ENCODE measurements at places on chromosomes 2 and 18.

- DNase-seq: no peak
Measured at GRCh38 chr2:190311893-190312634, 7.6 kb downstream of the HIBCH start.

- no peak for DNase-seq
Measured at GRCh38 chr2:158714420-158714819, 80.7 kb upstream of the DAPL1 start.

DNA sequence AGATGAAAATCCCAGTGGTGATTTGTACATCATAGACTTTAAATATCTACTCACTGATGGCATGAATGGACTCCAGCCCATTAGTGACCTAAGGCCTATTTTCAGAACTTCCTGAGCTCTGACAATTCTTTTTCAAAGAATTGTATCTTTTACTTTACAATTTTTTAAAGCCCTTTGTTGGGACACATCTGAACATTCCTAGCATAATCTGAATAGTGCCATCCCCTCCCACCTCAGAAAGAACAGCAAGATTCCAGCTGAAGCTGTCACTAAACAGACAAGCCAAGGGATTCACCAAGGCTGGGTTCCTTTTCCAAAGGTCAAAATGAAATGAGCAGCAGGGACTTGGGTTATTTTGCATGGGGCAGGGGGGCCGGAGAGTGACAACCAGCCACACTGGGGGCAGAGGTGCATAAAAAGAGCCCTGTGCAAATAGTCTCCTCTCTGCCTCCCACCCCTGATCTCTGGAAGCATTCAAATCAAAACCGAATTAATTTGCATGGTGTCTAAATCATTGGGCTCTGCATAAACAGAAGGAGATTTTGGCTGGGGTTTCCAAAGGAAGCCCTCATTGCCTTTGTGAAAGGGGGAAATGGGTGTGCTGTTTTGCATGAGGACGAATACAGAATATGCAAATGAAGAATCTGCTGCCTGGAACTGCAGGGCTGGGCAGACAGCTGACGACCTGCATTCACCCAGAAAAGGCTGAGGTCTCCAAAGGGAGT is 17.2 kb downstream of the EPHA4 start:
- DNase-seq: peak; percentile 31

- DNase-seq: no peak
Measured at GRCh38 chr2:71379086-71379485, 47.5 kb downstream of the ZNF638 start.

- DNase-seq: no peak
Measured at GRCh38 chr2:83071914-83072313, 1387.2 kb downstream of the SUCLG1 start.

GRCh38 chr18:6170604-6171003 is 244.1 kb downstream of the L3MBTL4 start:
- DNase-seq: no peak

GRCh38 chr2:164967781-164968228 is 12.5 kb upstream of the SLC38A11 start:
- no peak for DNase-seq

DNA sequence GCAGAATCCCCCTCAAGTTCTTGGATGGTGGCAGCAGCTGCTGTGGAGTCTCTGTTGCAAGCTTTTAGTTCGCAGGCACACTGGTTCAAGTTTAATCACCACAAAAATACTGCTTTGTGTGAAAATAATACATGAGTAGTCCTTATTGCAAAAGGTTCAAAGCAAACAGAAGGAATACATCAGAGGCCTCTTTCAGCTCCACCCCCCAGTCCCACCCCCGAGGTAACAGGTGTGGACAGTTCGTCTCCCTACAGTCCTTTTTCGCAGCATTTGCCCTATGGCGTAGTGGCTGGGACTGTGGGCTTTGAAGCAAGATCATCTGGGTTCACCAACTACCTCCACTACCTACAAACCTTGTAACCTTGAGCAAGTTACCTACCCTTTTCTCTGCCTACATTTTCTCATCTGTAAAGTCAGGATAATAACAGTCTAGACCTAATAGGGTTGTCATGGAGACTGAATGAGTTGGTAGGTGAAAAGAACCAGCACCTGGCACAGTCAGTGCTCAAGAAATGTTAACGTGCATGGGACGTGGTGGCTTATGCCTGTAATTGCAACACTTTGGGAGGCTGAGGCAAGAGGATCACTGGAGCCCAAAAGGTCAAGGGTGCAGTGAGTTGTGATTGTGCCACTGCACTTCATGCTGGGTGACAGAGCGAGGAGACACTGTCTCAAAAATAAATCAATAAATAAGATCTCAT is 61.7 kb downstream of the TCF7L1 start:
- DNase-seq: no peak

- DNase-seq: no peak
Measured at GRCh38 chr18:45802814-45803492, 22.5 kb upstream of the SIGLEC15 start.

DNA sequence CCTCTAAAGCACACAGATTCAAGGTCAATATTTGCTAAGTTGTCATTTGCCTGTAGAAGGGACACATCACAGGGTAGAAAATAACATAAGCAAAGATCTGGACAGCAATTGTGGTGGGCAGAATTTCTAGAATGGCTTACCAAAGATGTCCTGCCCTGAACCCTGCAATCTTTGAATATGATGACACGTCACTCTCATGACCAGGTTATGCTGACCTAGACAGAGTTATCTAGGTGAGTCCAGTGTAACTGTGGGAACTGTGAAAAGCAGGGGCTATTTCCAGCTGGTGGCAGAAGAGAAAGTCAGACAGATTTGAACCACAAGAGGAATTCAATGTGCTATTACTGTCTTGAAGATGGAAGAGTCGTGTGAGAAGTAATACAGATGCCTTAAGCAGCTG is 112.3 kb upstream of the CNGA3 start:
- no peak for DNase-seq

GRCh38 chr18:28208268-28208667 is 31.3 kb upstream of the CDH2 start:
- no peak for DNase-seq

- no peak for DNase-seq
Measured at GRCh38 chr2:27849558-27850205, 40.5 kb downstream of the RBKS start.

DNA sequence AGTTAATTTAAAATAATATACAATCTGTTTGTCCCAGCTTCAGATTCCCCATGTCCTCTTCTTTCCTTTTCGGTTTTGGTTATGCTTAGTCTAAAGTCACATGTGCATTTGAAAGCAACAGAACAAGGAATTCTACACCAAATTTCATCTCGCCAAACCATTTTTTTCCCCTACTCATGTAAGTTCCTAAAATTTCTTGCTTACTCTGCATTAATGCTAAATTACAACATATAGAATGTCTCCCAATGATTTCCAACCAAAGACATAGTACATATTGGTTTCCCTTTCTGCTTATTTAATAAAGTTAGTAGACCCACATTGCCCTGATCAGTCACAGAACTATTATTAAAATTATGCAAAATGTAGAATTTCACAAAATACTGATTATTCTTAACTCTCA is 212.3 kb downstream of the ARHGAP15 start:
- no peak for DNase-seq

GRCh38 chr2:21407851-21408250 is 284.1 kb downstream of the TDRD15 start:
- no peak for DNase-seq

DNA sequence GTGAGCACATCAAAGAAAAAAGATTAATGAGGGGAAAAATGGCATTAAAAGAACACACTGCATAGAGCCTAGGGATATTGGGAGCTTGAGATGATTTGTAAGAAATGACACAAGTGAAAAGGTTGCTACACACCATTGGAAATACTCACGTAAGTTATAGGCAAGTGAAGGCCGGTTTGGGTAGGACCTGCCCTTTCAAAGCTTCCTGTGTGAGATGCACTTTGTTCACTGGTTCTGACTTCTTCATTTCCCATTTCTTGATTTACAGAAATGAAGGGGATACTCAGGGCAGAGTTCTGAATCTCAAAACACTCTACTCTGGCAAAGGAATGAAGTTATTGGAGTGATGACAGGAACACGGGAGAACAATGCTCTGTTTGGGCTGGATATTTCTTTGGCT is at the start of gene IL18RAP:
Gene IL18RAP (plus strand): TSS at position 251 of the 400 bp plus-strand sequence. CDS start 118 bp downstream, at position 369.
- DNase-seq: no peak

- DNase-seq: peak; percentile 33
Measured at GRCh38 chr2:65660340-65660739, 227.9 kb upstream of the SPRED2 start.

DNA sequence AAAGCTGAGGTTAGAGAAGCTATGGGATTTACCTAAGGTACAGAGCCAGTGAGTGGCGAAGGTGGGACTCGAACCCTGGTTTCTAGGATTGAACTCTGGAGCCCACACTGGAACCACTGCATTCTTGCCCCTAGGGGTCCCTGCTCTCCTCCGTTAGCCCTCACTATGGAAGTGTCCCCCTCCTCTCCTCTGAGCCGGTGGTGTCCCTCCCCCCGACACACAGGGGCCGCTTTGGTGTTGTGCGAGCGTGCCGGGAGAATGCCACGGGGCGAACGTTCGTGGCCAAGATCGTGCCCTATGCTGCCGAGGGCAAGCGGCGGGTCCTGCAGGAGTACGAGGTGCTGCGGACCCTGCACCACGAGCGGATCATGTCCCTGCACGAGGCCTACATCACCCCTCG is 8.5 kb upstream of the GMPPA start:
- DNase-seq: no peak

- no peak for DNase-seq
Measured at GRCh38 chr2:26640781-26641564, at the start of gene CIB4. Gene CIB4 (minus strand): TSS chr2:26641366. CDS start chr2:26641314, 52 bp downstream.

DNA sequence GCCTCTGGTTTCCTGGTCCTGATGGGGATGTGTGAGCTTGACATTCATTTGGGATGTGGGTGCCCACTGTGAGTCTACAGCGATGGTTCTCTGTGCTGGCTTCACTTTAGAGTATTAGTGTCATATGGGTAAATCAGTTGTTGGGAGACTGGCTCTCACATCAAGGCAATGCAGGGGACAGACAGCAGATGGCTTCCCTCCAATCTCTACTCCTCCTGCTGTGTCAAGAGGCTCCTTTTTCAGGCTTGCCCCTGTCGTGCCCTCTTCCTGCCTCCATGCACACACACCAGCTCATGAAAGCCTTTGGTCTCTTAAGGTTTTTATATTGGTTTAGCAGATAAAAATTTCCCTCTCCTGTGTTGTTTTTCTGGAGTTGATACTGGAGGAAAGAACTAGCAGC is 315.6 kb downstream of the RDH14 start:
- peak; percentile 58 for DNase-seq

- DNase-seq: no peak
Measured at GRCh38 chr2:152730591-152731333, 12.3 kb downstream of the ARL6IP6 start.

GRCh38 chr18:67608615-67609273 is 92.2 kb upstream of the DSEL start:
- DNase-seq: no peak

DNA sequence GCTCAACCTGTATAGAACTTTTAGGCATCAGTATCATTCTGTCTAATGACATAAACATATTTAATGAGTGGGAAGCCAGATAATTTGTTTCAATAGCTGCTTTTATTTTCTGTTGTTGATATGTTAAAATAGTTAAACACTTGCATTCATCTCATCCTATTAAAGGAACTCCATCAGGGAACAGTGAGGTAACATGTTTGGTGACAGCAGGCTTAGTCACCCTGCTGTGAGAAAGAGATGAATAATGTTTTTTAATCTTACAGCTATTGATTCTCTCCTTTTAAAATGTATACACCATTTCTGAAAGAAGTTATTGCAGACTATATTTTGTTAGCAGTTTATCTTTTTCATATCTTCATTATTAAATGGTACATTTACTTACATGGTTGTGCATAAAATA is 123.3 kb upstream of the CWC22 start:
- no peak for DNase-seq

- DNase-seq: no peak
Measured at GRCh38 chr2:89780318-89780717, 1088.8 kb downstream of the RPIA start.

- peak; percentile 41 for DNase-seq
Measured at GRCh38 chr2:235066490-235066889, 114.7 kb downstream of the SH3BP4 start.

DNA sequence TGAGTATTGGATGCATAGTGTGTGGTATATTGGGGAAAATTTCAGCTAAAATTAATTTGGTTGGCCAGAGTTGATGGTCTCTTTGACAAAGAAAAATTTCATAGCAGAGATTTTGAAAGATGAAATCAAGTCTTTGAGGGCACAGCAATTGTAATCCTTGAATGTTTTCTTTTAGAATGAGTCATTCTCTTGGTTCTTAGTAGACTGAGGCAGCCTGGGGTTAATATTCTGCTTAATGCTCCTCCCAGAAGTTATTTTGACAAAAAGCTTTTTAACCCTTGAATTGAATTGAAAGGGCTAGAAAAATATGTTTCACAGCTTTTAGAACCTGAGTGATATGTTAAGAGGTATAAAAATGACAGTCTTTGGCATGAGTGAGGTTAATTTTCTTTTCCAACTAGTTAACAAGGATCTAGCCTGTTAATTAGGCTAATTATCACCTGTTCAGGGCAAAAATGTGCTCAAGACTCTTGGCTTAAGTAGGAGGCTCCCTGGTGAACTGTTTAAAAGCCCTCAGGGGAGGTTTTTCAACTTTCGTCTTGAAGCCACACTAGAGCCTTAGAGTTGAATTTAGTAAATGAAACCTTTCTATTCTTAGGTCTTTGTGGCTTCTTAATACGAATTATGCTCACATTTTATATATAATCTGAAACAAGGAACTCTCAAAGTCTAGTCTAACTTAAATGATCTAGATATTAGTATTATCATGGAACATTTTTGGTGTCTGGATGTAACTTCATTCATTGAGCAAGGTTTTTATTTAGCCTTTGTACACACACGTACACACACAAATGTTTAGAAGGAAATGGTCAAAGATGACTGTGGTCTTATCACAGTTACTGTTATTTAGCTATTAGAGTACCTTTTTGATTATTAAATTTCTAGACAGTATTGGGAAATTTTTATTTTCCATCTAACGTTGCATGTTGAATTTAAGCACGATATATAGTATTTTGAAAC is 272.5 kb downstream of the ZNF407 start:
- DNase-seq: no peak

DNA sequence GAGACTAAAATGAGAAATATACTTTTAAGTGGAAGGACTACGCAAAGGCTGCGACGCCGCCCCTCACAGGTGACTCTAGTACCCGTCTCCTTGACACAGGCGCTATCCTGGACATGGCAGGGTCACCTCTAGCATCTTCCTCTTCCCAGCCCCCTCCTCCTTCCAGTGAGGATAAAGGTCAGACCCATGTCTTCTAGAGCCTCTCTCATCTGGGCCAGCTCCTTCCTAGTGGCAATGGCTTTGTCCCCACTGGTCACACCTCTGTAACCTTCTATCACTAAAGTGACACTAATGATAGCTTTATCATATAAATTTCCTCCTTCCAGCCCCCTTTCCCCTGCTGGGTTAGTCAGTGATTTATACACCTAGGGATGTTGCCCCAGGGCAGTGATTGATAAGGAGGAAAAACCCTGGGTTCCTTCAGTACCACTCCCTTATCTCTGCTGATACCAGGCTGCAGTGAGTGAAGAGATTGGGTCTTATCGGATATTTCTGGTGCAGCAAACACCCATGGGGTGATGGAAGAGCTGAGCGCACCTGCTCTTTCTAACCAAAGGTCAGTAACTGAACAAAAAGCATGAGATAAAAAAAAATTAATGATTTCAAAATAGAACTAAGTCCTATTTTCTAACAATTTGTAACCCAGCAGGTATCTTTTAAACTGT is 62.0 kb upstream of the FZD5 start:
- no peak for DNase-seq
